Breast epithelium (tissue), 4 donors: ENCODE measurements at places on chromosomes 5 and 9. TPM values are rescaled to one million over a fixed set of nuclear protein-coding genes. Genes with fewer than 3 reads are reported as not detected.

DNA sequence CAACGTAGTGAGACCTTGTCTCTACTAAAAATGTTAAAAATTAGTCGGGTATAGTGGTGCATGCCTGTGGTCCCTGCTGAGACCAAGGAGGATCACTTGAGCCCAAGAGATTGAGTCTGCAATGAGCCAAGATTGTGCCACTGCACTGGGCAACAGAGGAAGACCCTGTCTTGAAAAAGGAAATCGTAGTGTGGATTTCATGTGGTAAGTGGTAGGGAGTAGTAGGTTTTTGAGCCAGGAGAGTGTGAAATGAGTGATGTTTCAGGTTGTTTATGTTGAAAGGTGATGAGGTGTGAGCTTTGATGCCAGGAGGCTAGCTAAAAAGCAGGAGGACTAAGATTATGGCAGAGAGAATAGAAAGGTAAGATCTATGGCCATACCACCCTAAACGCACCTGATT lies 5.9 kb downstream of the MATR3 start:
- H3K27me3 ChIP-seq = no peaks in the 10 kb centered on the region
- H3K36me3 ChIP-seq = no peaks in the 10 kb centered on the region

DNA sequence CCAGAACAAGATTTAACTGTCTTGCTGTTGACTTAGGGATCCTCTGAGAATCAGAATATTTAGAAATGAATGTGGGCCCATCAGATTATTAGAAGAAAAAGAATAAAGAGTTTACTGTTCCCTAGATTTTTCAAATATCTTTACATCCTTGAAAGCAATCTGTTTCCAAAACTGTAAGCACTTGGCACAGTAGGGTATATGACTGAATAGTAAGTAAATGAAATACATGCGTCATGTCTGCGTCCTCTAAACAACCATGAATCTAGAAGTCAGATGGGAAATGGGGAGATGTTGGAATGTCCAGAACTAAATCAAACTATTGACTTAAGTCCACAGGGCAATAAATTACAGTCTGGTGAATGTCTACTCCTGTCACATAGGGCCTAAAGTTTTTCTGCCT lies 26.1 kb downstream of the TTC23L start:
- H3K27me3 ChIP-seq = no peaks in the 10 kb centered on the region
- DNase-seq = no peak
- H3K4me1 ChIP-seq = no peaks in the 10 kb centered on the region
- no peaks in the 10 kb centered on the region for H3K36me3 ChIP-seq

Gene PCDHA1
- not detected for total RNA-seq

DNA sequence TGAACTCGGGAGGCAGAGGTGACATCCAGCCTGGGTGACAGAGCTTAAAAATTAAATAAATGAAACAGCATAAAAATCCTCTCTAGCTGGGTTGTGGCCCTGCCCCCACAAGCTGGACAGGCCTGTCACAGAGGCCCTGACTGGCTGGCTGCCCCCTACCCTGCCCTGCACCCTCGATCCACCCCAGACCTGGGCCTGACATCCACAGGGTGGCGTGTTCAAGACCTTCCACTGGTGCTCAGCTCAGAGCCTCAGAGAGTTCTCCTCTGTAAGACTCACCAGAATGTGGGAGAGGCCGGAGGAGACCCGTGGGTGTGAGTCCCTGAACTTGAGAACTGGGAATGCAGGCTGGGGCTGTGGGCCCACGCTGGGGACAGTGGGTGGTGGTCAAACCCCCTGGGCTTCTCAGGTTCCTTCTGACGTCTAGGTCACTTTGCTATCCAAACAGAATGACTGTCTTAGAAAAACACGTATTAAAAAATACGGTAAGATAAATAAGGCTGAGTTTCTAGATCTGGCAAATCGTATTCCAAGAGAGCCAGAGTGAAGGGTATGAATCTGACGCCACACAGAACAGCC lies 9.7 kb upstream of the WDR38 start:
- no peaks in the 10 kb centered on the region for H3K4me1 ChIP-seq
- no peak overlapping the region for H3K27ac ChIP-seq
- no peaks in the 10 kb centered on the region for H3K36me3 ChIP-seq
